ENCODE measurements at places on chromosomes 11 and 22.

DNA sequence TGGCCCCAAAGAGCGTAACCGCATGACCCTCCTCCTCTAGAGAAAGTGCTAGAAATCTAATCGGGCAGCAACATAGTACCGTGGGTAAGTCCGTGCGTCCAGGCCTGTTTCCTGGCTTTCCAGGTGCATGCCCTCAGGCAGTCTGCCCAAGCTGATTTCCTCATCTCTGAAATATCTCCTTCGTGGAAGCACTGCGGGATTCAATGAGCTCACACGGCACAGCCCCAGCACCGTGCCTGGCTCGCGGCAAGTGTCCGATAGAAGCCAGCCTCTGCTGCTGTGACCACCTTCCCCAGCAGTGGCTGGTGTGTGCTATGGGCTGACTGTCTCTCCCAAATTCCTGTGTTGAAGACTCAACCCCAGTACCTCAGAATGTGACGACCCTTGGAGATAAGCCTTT, 20.7 kb downstream of the RPUSD4 start:
- no peak for DNase-seq

DNA sequence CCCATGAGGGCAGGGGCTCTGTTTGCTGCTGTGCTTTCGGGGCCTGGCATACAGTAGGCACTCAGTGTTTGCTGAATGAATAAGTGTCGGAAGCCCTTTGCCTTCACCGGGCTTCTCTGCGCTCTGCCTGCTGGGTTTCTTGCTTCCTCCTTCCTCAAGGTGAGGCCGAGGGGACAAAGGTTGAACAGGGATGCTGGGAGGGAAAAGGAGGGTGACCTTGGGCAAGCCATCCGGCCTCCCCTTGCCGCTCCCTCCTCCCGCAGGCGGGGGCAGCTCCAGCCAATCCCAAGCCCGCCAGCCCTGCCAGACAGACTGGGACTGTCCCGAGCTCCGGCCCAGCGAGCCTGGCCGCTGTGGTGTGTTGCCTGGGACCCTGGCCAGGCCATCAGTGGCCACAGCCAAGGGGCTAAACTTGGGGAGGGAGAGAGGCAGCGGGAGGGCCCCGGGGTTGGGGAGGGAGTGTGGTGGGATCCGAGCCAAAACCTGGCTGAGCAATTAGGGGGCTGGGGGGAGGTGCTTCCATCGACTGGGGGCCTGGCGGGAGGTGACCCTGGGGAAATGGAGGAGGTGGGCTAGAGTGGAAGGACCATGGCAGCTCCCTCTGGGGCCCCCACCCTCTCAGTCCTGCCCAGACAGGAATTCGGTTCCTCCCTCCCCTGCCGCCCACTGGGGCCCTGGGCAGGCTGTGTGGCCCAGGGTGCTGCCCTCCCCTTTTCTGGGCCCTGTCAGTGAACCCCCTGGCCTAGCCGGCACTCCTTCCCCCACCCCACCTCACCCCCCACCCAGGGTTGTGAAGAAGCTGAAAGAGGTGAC, 3.4 kb upstream of the RCOR2 start:
- DNase-seq = no peak

- no peak for DNase-seq
Measured at GRCh38 chr11:119370486-119371046, 10.9 kb downstream of the USP2 start.

DNA sequence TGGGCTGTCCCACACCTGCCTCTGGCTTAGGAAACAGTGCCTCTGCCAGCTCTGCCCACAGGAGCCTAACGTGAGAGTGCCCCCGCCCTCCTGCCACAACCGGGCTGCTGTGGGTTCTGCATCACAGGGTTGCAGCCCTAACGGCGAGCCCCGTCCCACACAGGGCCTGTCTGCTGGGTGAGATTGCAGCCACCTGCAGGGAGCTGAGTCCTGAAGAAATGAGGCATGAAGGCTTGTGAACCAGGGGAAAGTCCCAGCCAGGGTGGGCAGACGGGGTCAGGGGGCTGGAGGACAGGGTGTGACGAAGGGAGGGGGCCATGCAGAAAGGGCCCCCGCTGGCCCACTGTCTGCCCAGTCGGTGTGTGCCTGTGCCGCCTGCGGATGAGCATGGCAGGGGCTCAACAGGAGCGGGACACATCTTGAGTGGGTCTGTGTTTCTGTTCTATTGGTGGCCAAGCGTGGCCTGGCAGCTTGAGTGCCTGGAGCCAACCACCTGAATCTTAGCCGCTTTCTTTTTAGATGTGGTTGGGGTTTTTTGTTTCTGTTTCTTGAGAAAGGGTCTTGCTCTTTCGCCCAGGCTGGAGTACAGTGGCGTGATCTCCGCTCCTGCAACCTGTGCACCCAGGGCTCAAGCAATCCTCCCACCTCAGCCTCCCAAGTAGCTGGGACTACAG, 38.9 kb downstream of the CTTN start:
- DNase-seq = no peak

GRCh38 chr22:43011079-43011478, 3.9 kb downstream of the PACSIN2 start:
- no peak for DNase-seq

DNA sequence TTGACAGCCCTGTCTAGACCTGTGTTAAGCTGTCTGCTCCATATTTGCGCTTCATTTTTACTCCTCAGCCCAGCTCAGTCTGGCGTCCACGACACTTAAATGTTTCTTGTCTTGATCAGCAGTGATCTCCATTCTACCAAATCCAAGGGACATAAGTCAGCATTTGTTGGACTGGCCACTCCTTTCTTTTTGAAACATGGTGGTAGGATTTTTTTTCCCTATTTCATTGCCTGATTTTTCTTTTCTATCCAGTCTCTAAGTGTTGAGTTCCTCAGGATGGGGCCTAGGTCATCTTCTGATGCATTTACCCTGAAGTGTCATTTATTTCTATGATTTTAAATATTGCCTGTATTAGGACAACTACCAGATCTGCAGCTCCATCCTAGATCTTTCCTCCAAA, 873 bp downstream of the NCAPH2 start:
- no peak for DNase-seq

Data from stimulated activated CD4-positive, alpha-beta T cell treated with anti-CD3 and anti-CD28 coated beads, Interleukin-4, amount 100 ng/mL, for 1 hour (primary cell).